ENCODE measurements at places on chromosomes 4 and X.

DNA sequence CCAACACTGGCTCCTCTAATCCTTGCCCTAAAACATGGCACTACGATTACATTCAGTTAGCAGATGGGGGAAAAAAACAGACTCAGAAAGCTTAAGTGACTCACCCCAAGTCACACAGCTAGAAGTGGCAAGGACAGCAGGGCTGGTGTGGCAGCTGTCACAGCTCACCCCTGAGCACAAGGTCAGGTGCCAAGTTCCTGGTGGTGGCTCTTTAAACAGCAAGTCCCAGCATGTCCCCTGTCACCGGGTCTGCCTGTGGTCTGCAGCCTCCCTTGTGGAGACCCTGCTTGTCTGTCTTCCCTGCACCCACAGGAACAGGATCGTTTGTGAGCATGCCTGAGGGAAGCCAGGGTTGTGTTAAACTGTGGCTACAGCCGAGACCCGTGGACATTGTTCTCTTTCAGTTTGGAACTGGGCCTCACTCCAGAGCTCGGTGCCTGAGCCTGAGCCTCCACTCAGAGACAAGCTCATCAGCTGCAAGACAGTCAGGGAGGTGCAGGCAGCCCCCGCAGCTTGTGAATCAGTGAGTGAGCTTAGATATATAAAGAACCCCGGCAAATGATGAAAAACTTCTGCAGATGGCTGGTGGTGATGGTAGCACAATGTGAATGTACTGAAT lies 260.8 kb downstream of the BCOR start:
- no peak for DNase-seq

DNA sequence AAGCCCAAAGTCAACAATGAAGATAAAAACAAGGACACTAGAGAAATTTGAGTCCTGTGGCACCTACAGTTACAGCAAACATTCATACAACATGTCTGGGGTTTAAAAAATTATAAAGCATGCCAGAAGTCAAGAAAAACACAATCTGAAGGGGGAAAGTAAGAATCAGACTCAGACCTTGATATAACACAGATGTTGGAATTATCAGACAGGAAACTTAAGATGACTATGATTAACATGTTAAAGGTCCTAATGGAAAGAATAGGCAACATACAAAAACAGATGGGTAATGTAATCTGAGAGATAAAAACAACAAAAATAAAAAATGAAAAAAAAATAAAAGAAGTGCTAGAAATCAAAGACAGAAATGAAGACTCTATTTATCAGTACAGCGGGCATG lies 446.5 kb downstream of the SPRY1 start:
- DNase-seq, result no peak

DNA sequence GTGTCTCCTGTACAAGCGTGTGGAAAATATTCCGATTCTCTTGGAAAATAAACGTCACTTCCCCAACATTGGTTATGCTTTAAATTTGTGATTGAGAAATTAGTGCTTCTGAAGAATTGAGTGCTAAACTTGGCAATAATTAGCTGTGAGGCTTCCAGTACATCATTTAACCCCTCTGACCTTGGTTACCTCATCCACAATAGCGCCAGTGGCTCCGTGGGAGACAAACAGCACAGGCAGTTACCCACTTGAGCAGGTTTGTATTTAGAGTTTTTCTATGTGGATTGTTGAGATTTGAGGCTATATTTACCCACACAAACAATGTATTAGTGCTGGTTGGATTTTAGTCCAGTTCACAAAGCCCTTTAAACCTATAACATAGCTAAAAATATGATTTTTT lies 476.5 kb downstream of the NKX6-1 start:
- DNase-seq, result no peak

DNA sequence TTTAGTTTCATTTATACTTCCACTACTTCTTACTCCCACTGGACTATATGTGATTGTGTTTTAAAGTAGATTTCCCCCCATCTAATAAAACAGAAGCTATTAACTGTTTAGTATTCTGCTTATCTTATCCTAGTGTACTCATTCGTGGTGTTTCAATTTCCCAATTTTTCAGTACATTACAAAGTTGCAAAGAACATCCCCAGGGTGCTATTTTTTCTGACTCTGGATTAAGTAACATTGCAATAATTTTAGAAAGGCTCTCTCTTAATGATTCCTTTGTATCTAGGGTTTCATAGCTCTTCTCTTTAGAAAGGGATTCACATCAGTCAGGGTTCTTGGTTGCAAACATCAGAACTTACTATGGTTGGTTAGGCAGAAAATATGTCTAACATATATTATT lies 317.9 kb upstream of the DIPK2B start:
- no peak for DNase-seq

DNA sequence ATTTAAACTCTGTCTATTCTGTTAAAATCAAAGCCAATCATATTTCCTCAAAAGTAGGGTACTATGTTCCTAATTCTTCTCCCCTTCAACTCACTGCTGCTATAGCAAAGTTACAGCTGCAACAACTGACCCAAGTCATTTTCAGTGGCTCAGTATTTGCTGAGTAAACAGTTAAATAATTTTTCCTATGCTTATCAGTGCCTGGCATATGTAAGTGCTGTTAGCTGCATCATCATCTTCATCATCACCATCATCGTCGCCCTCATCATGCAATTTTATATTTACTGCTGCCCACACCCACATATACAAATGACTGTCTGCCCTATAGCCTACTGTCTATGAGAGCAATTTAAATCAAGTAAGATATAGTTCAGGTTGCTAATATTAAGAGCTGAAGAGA lies 21.9 kb downstream of the COQ2 start:
- no peak for DNase-seq

GRCh38 chrX:53281321-53281822 lies at the start of gene IQSEC2:
TSS of gene IQSEC2 (minus strand) at chrX:53281584.
- DNase-seq, result peak; percentile 80

GRCh38 chr4:184959309-184959708 lies 59.0 kb upstream of the HELT start:
- DNase-seq, result no peak

GRCh38 chr4:144223149-144223548 lies 82.6 kb upstream of the GYPA start:
- DNase-seq, result no peak

DNA sequence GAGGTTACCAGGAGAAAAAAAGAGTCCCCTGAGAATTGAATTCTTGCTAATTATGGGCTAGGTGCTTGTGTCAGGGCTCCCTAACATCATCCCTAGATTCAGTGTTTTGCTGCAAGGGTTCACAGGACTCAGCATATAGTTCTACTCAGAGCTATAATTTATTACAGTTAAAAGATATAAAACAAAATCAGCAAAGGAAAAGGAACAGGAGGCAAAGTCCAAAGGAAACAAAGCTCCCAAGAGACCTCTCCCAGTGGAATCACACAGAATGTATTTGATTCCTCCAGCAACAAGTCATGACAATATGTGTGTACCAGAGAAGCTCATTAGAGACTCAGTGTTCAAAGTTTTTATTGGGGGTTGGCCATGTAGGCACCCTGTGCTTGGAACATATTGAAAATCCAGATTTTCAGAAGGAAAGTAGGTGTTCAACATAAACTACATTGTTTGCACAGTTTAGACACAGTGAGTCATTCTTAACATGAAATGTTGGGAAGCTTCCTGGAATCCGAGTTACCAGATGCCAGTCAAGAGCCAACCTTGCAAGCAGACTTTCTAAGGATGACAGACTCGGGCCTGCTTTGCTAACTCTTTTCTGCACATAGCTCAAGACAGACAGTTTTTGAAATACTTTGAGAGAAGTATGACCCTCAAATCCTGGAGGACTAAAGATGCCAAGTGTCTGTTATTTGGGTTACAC lies 311.3 kb upstream of the EMCN start:
- DNase-seq, result peak; percentile 5

DNA sequence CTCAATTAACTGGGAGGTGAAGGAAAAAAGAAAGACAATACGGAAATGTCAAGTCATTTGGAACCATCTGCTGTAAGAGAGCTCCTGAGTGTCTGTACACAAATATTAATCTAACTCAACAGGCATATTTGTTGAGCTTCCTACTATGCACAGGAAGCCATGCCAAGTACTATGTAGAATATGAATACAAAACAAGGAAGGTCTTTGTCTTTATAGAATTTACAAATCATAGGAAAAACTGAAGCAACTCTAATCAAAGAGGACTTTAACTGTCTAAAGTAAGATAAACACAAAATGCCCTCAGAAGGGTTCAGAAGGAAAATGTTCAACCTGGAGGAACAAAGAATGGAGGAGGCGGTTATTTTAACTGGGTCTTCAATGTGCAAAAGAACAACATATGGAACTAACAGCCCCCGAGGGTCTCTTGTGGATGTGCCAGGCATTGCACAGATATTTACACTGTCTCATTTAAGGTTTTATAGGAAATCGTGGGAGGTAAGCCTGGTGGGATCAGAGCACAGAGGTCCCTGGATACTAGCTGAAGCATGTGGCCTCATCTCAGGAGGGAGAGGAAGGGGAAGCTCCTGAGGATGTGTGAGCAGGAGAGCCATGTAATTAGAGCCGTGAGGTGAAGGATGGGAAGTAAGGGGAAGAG lies 5.8 kb downstream of the FAM114A1 start:
- no peak for DNase-seq

- DNase-seq, result peak; percentile 26
Observed at GRCh38 chr4:17762726-17763125, 18.7 kb downstream of the FAM184B start.

DNA sequence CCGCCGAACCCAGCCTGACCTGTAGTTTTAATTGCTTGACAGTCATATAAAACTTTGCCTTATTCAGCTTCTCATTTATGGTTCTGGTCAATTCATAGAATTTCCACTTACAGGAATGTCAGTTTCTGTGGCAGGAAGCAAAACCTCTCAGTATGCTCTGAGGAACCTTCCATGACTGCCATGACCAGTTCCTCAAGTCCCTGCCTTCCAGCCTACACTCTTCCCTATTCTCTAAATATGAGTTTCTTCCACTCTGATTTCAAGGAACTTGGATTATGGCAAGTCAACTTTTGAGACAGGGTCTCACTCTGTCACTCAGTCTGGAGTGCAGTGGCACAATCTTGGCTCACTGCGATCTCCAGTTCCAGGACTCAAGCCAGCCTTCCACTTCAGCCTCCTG lies 26.0 kb upstream of the NSUN7 start:
- DNase-seq, result no peak

- no peak for DNase-seq
Observed at GRCh38 chr4:156195914-156196313, 242.2 kb upstream of the CTSO start.

- DNase-seq, result no peak
Observed at GRCh38 chr4:88503344-88503743, 20.2 kb downstream of the PYURF start.

DNA sequence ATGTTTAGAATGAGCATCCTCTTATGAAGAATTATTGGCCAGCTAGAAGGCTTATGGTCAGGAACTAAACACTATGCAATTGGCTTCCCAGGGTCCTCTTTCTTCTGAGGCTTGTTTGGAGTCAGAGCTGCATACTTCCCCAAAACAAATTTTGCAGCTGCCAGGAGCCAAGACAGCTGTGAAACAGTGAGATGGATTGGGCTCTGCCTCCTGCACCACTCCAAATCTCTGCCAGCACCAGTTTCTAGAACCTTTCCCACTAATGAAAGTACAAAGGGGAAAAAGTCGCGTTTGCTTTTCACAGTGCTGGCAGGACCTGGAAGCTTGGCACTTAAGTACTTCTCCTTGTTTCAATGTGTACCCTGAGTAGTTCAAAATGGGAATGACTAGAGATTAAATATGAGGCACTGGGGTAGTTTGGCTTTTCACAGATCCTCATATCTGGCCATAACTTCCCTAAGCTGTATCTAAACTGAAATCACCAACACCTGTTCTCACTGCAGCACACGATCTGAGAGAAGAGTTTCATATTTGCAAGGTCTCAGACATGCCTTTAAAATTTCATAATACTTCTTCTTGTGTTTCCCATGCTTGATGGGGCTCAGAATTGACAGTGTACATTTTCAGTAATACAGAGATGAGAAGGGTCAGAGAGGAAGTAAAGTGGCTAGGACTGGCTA lies 20.7 kb upstream of the AR start:
- DNase-seq, result no peak

- no peak for DNase-seq
Observed at GRCh38 chr4:48774760-48775710, 5.0 kb downstream of the FRYL start.

DNA sequence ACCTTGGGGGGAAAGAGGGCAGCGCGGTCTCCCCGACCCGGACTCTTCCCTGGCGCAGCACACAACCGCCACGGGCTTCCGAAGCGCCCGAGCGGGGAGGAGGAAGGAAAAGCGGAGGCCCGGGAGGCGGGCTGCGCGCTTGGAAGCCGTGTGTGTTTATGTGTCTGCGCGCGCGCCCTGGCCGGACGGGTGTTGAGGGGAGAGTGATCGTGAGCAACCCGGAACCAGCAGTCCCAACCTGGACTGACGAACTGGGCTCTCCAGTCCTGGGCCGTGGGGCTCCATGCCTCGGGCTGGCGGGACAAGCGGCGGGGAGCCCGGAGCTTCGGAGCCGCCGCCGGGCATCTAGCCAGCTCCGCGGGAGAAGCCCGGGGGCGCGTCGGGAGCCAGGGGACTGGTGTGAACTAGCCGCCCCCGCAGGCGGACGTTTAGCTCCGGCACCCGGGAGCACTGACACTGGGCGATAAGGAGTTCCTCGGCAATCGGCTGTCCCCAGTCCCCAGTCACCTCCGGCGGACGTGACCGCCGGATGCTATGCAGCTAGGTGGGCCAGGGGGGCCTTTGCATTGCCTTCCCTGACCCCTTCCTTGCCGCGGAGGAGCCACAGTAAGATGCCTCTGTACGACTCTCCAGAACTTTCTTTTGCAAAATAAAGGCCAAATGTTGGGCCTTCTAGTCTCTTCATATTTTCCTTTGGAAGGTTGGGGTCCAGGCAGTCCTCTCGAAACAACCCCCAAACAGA lies 74.8 kb upstream of the BCOR start:
- no peak for DNase-seq

DNA sequence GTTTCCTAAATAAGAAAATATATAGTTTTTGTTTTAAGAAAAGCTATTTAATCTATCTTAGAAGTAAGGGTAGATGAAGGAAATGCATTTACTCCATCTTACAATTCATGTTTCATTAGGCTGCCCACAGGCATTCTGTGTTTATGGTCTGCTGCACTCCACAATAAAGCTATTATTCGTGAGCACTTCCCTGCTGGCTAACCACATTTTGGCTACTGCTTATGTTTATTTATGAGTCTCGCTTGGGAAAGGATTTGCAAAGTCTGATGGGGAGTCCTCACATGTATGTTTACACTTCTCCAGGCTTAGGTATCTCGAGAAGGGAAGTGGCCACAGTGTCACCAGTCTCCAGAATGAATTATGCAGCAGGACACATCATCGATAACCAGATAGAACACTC lies 260.8 kb upstream of the VCX start:
- no peak for DNase-seq

DNA sequence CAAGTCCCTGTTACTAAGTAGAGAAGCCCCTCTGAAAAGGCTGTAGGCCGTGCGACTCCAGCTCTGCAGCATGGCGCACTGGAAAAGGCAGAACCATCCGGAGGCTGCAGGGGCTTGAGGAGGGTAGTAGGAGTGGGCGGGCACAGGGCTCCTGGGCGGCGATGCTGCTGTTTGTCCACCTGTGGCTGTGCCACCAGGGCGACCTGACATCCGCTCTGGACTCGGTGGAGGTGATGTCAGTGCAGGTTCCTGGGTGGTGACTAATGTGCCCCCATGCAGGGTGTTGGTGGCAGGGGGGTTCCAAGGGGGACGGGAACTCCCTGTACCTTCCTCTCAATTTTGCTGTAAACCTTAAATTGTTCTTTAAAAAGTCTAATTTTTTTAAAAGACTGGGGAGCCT lies 58.3 kb downstream of the PCGF3 start:
- no peak for DNase-seq

- DNase-seq, result no peak
Observed at GRCh38 chr4:69833251-69833650, 26.7 kb downstream of the SULT1E1 start.

GRCh38 chr4:140867356-140867755 lies 111.2 kb upstream of the TBC1D9 start:
- DNase-seq, result no peak
